ENCODE measurements at places on chromosomes 3 and 15. TPM values are rescaled to one million over a fixed set of nuclear protein-coding genes. Genes with fewer than 3 reads are reported as not detected.

DNA sequence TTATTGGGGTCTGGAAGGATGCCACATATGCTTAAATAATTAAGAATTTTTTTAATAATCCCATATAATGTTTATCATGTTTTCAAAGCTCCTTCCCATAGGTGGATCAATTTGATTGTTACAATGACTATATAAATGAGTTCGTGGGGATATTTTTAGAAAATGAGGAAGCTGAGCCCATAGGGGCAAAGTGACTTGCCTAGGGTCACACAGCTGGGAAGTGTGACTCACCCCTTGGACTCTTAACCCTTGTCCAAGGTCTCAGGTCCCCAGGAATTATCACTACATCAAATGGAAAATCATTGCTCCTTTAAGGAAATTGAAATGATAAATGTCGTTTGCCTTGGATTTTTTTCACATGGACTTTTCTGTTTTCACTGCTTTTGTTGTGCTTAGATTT is 161.2 kb upstream of the RGMA start:
- DNase-seq = no peak

- DNase-seq = no peak
Measured at GRCh38 chr15:92159481-92159880, 234.2 kb upstream of the ST8SIA2 start.

GRCh38 chr3:67610458-67610857 is 44.0 kb downstream of the SUCLG2 start:
- no peak for DNase-seq

DNA sequence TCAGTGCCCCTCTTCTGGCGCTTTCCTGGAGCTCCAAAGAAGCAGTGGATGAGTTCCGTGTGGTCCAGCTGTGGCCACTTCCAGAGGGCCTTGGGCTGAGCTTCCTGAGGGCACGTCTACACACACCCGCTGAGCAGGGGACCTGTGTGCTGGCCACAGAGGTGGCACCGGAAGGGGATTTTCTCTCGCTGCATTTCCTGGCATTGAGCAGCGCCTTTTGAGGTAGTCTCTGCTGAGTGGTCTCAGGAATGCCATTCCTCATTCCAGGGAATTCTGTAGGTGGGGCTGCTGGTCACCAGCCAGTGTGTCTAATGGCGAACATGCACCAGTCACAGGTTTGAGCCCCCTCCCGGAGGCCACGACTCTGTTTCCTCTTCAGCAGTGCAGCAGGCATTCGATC is 48.1 kb downstream of the AMOTL2 start:
- DNase-seq = no peak

- DNase-seq = no peak
Measured at GRCh38 chr3:71060536-71060935, 523.0 kb downstream of the FOXP1 start.

GRCh38 chr3:27228805-27229204 is 140.4 kb downstream of the NEK10 start:
- no peak for DNase-seq

DNA sequence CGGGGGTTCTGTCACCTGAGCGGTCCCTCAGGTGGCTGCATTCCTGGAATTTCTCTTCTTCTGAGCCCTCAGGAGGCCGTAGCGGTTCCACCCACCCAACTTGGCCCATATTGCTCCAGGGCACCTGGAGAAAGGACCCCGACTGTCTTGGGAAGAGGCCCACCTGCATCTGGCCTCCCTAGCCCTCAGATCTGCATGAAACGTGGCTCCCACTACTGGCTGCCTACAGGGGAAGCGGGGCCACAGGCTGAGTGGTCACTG is 9.9 kb upstream of the ANPEP start:
- no peak for DNase-seq

GRCh38 chr15:43941555-43941954 is 114.8 kb downstream of the WDR76 start:
- no peak for DNase-seq

GRCh38 chr15:90859234-90860131 is 8.9 kb upstream of the FURIN start:
- DNase-seq = no peak

DNA sequence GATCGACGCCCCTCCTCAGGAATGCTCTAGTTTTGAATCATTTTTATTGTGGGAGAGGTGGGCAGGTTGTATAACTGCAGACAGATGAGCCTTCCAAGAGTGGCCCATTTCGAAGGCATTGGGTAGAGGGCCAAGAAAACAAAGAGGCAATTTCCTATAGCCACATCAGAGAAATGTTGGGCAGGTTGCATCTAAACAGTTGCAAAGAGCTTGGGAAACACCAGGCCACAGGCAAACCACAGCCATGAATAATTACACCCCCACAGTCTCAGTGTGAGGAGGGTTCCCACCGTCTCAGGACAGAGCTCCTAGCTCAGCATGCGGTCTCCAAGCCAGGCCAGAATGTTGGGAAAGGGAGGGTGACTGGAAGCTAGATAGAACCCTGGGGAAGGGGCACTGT is 257.3 kb downstream of the ABHD5 start:
- no peak for DNase-seq

DNA sequence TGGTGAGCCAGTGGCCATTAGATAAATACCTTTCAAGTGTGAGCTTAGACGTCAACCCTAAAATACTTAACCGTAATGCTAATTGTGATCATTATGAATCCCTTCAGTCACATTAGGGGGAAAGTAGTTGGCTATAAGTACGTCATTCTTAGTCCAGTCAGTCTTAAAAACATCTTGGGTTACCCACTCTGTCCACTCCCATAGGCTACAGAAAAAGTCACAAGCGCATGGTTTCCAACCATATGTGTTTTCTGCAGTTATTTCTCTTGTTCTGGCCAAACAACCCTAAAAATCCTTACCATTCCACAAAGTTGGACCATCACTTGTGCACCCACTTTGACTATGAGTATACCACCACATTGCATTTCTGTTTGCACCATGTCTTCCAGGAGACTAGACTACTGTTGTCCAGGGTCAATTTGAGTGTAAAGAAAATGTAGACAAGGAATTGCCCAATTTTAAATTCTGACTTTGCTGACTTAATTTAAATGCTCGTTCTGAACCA is 3.3 kb downstream of the RPL15 start:
- DNase-seq = no peak

- no peak for DNase-seq
Measured at GRCh38 chr3:173703771-173704170, 306.2 kb downstream of the NLGN1 start.

DNA sequence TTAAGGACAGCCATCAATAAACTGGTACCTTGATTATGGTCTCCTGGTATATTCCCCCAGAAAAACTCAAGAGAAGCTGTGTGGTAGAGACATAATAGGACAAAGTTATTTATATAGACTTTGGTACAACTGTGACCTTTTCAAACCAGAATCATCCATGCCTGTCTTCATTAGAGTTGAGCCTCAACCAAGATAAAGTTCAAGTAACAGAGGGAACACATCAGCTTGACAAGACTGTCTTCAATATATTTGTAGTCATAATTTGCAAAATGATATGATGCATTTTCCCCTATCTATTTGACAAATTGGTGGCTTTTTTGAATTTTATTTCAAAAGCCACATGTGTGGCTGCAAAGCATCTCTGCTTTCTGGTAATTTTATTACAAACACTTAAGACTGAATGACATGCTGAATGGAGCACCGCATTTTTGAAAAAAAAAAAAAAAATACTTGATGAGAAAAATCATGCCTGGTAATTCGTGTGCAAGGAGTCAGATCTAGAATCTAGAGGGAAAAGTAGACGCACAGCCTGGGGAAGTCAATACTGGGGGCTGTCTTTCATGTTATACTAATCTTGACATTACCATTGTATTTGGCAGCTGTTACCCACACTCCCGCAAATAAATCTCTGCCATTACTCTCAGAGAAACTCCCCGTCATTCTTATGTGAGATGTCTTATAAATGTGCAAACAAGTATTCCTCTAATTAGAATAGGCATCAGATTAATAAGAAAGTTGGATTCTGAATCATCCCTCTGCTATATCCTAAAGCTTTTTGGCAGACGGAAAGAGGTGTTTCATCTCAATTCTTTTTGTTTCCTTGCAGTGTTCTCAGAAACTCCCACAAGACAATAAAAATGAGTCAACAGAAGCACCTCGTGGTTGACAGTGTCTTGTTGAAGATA is 554.8 kb upstream of the CBLB start:
- DNase-seq = peak; percentile 6

- DNase-seq = no peak
Measured at GRCh38 chr3:134249296-134249841, 1.3 kb downstream of the RYK start.

DNA sequence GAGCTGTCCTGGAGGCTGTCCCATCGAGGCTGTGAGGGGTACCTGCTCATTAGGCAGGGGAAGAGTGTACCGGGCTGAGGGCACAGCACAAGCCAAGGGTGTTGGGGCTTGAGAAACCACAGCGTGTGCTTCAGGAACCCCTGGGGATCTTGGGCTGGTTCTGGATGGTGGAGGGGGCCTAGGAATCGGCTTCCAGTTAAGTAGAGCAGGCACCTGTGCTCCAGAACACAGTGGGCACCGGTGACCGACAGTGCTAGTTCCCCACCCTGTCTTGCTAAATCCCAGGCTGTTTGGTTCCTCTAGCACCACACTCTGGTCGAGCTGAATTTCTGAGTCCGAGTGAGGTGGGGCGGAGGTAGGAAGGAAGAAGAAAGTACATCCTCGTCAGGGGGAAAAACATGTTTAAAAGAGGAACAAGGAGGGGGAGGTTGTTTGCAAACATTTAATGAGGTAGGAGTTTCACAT is 29.1 kb downstream of the SLC6A6 start:
- no peak for DNase-seq

GRCh38 chr15:77026501-77027110 is 31.7 kb downstream of the PSTPIP1 start:
- no peak for DNase-seq

DNA sequence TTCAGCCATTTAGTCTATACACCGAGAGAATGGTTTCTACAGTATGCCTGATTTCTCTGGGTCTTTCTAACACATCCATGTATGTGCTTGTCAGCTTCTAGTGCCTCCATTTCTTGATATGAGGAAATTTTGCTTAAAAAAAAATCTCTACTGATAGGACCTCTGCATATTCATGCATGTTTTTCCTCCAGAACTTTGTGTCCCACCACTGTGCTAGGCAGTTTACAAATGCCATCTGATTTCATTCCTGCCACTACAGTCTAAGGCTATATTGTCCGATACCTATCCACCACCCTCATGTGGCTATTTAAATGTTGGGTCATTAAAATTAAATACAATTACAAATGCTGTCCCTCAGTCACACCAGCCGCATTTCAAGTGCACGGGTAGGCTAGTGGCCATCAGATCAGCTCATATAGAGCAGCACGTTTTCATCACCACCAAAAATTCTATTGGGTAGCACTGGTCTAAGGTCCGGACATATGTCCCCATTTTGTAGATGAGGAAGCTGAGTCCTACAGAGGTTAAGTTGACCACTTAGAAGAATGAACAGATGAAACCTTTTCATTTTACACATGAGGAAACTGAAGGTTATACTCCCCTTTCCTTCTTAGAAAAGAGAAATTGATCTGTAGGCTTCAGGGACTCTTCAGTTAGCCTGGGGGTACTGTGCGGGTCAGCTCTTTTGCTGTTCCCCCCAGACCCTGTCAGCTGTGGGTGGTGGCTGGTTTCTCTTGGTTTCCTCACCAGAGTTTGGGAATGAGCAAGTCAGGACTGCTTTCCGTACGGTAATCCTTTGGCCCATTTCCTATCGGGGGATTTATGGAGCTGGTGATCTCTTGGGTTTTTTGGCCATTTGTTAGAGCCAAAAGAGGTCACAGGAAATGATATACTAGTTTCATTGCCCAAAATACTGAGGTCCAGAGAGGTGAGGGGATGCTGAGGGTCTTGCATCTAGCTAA is 56.5 kb downstream of the SMAD3 start:
- no peak for DNase-seq

GRCh38 chr3:169954142-169954756 is 12.4 kb upstream of the SEC62 start:
- no peak for DNase-seq

DNA sequence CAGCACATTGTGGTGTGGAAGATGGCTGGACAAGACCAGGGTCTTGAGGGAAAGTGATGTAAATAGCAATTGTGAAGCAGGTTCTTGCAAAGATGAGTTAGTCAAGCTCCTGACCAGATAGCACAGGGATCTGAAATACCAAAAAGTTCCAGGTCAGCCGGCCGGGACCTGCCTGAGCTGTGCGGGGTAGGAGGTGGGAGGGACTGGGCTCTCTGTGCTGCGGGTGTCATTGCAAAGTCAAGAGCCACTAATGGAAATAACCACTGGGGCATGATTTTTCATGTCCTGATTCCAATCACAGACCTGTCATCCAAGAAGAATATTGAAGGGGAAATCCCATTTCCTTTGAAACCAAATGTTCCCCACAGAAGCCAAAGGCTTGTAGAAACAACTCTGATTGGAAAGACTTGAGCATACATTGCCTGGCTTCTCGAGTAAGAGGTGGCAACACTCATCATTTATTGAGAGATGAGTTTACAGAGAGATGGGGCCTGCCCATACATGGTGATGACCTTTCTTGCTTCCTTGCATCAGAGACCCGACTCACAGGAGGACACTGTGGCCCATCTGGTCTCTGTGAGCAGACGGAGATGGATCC is 44.2 kb upstream of the KY start:
- no peak for DNase-seq

GRCh38 chr3:195758721-195759353 is 38.1 kb downstream of the MUC20 start:
- DNase-seq = no peak

DNA sequence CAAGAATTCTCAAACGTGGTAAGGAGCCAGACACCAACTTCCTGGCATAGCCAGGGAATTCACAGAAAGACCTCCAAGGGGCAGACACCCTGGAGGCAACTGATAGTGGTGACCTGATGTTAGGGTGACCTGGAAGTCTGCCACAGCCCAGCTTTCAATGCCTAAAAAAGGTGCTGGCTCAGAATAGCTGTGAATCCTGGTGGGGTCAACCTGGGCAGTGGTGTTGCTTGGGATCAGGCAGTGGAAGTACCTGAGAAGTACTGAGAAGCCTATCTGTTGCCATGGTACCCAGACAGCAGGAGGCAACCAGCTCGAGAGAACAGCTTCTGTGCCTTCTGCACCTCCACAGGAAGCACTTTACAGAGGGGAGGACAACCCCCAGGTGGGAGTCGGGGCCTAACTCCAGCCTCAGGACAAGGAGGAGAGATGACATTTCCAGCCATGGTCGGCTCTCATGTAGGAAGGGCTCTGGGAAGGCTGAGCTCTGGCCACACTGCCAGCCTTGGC is 55.4 kb upstream of the LARS2 start:
- DNase-seq = no peak

GRCh38 chr3:195365371-195365770 is 77.4 kb downstream of the ACAP2 start:
- no peak for DNase-seq

GRCh38 chr15:64522226-64522823 is 61.9 kb downstream of the ZNF609 start:
- DNase-seq = no peak

- no peak for DNase-seq
Measured at GRCh38 chr3:38610436-38610835, 39.1 kb downstream of the SCN5A start.

Gene BNC1
- polyA plus RNA-seq = 0.23 TPM

Gene CLSTN2
- polyA plus RNA-seq = 0.07 TPM

Gene MAP4
- 62.6 TPM for polyA plus RNA-seq

Gene USP4
- 42.2 TPM for polyA plus RNA-seq

Gene SST
- polyA plus RNA-seq = 0.27 TPM

Gene BMF
- 8.8 TPM for polyA plus RNA-seq

Gene NEK10
- polyA plus RNA-seq = 5.4 TPM

Gene ZPLD1
- polyA plus RNA-seq = not detected

Gene TRPM1
- polyA plus RNA-seq = not detected

Gene AHSG
- polyA plus RNA-seq = not detected

Gene VIPR1
- polyA plus RNA-seq = 52.9 TPM

Gene SLC28A1
- polyA plus RNA-seq = not detected

All from lung (tissue), 17 donors.